SK-N-SH treated with all-trans-retinoic acid at 6 μM for 48 hours (cell line): ENCODE measurements at places on chromosomes 7 and 10.

GRCh38 chr7:93119191-93119905 lies 1.6 kb upstream of the SAMD9 start:
- ATAC-seq, result no peak

- ATAC-seq, result no peak
These were observed 51.5 kb downstream of the WDR37 start for GRCh38 chr10:1107679-1108078.

- no peak for ATAC-seq
These were observed 253.5 kb downstream of the MAGI2 start for GRCh38 chr7:79199961-79200360.

- no peak for ATAC-seq
These were observed 137.5 kb upstream of the TCF7L2 start for GRCh38 chr10:112812586-112812985.

DNA sequence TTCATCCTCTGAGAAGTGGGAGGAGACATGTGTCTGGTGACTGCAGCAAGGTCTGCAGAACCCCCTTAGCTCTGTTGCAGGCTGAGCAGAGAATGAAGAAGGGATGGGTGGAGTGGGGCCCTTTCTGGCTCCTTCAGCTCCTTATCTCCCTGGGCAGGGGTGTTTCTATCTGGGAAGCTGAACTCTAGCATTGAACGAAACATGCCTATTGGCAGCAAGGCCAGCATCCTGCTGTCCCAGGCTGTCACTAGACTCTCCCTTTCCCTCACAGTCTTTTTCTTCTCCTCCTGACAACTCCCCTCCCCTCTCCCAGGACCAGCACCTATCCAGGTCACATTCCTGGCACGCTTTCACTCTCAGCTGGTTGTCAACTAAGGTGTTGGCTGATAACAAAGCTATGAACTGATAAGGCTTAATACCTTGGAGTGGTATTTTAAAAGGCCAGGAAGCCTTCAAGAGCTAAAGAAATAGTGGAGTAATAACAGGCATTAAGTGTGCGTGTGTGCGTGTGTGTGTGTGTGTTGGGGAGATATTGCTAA lies 128.8 kb upstream of the FZD8 start:
- no peak for ATAC-seq

DNA sequence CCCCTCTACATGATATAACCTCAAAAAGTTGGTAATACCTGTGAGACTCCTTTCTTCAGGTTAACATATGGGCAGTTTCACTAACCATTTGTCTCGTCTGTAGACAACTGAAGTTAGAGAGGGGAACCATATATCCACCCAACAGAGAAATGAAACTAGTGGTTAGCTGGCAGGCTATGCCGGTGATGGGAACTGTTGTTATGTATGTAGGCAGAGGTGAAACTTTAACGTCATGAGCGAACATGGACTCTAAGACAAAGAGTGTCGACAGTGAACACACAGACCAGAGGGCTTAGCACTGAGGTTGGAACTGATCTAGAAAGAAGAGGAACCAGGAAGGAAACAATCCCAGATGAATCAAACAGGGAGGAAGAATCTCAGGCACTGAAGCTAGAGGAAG lies 112.4 kb downstream of the ELMO1 start:
- no peak for ATAC-seq

- ATAC-seq, result no peak
These were observed 4.0 kb upstream of the CFAP58 start for GRCh38 chr10:104349623-104350126.

DNA sequence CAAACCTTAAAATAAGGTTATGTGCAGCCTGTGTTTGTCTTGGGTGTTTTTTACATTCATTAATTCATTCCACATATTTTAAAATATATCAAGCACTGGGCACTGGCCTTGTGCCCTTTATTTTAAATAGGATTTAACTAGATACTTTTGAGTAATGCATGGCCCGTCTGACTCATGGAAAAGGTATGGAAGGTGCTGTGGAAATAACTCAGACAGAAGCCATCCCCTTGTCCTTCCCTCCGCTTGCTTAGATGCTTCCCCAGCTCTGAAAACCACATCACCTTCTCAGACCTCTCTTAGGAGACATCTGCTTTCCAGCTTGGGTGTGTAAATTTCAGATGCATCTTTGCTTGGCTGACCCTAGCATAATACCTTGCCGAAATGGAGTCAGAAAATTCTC lies 30.5 kb downstream of the SLC18A2 start:
- peak; percentile 43 for ATAC-seq

GRCh38 chr7:155611808-155612447 lies 32.5 kb upstream of the RBM33 start:
- no peak for ATAC-seq

- no peak for ATAC-seq
These were observed 554.2 kb downstream of the TCERG1L start for GRCh38 chr10:130757271-130757670.

GRCh38 chr10:70274643-70275042 lies 9.2 kb downstream of the NPFFR1 start:
- no peak for ATAC-seq

DNA sequence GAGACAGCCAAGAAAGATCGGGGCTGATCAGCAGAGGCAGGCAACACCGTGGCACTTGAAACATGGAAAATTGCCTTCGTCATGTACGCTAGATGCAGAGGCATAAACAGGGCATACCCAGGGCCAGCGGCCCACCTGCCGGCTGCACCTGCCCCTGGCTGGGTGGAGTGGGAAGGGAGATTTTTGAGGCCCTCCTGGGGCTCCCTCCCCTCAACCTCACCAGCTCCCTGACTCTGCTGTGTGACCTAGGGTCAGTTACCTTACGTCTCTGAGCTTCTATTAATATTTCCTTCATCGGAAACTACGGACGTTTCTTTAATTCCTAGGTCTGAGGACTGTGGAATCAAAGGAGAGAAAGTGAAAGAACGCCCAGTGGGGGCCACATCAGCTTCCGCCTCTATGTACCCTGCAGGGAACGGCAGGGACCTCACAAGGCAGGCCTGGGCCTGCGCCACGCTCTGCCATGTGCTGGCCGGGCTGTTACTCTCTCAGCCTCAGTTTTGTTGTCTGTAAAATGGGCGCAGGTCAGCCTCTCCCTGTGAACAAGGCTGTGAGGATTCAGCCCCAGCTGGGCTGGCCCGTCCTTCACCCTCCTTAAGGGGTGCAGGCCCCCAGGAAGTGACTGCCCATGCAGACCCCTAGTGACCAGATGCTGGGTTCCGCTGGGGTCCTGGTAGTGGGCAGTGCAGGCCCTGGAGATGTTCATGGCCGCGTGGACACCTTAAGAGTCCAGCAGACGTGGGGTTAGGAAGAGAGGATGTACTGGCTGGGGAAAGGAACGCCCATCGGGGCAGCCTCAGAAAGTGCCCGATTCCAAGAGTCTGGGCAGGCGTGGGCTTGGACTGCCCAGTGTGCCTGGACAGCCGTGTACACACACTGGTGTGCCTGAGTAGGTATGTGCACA lies 22.7 kb downstream of the ELFN1 start:
- ATAC-seq, result no peak

DNA sequence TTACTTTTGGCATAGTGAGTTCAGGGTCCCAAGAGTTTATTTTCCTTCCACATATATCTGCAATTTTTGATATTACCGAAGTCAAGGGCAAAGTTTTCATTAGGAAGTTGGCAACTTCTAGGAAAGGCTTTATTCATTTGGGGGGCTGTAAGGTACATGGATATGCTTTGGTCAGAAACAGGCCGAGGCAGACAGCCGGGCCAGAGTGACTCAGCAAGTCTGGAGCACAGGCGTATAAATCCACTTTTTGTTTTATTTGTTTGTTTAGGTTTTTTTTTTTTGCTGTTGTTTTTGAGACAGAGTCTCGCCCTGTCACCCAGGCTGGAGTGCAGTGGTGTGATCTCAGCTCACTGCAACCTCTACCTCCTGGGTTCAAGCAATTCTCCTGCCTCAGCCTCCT lies 3.7 kb downstream of the ZNF680 start:
- no peak for ATAC-seq

- ATAC-seq, result no peak
These were observed 130.4 kb upstream of the STEAP4 start for GRCh38 chr7:88437132-88437531.

GRCh38 chr7:4807598-4808016 lies 32.2 kb downstream of the AP5Z1 start:
- ATAC-seq, result no peak

- no peak for ATAC-seq
These were observed 6.7 kb downstream of the TES start for GRCh38 chr7:116216956-116217571.

GRCh38 chr10:95745501-95745900 lies 10.5 kb upstream of the ENTPD1 start:
- no peak for ATAC-seq

GRCh38 chr10:100509241-100509840 lies 10.3 kb downstream of the SEC31B start:
- ATAC-seq, result no peak

- no peak for ATAC-seq
These were observed 20.4 kb downstream of the ITGB8 start for GRCh38 chr7:20350996-20351692.

DNA sequence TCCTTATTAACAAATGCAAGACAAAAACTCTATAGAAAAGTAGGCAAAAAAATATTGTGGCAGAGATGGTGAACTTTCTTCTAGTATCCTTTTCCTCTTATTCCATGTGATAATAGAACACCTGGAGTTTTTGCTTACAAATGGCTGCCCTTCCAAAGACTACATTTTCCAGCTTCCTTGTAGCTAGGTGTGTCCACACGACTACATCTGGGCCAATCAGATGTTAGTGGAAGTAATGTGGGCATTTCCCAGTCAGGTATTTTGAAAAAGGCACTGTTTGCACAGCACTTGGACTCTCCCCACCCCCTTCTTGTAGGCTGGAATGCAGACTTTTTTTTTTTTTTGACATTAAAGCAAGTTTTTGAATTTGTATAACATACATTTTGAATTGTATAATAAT lies 105.5 kb upstream of the TBX20 start:
- ATAC-seq, result no peak
